ENCODE measurements at places on chromosomes 3 and 15. TPM values are rescaled to one million over a fixed set of nuclear protein-coding genes. Genes with fewer than 3 reads are reported as not detected.

DAZL gene
- not detected for total RNA-seq

SH2D7 gene
- not detected for total RNA-seq

ATG3 gene
- 90.4 TPM for total RNA-seq

SAMMSON gene
- not detected for total RNA-seq

CGGBP1 gene
- 104 TPM for total RNA-seq

SLC7A14 gene
- 6.1 TPM for total RNA-seq

SECISBP2L gene
- 45.7 TPM for total RNA-seq

RSL24D1 gene
- total RNA-seq, result 131 TPM

SLC25A20 gene
- 20.9 TPM for total RNA-seq

SPINK8 gene
- not detected for total RNA-seq

HHLA2 gene
- total RNA-seq, result not detected

ARPIN gene
- 23.0 TPM for total RNA-seq

SPPL2A gene
- 128 TPM for total RNA-seq

CD200R1 gene
- total RNA-seq, result not detected

CCNDBP1 gene
- 44.6 TPM for total RNA-seq

WDR73 gene
- total RNA-seq, result 38.0 TPM

BSN gene
- total RNA-seq, result 0.27 TPM

CTXND1 gene
- total RNA-seq, result not detected

UCN2 gene
- total RNA-seq, result 0.54 TPM

ZNF660 gene
- total RNA-seq, result 2.0 TPM

SLC28A2 gene
- total RNA-seq, result not detected

LRRN1 gene
- 1.7 TPM for total RNA-seq

CACNA2D2 gene
- not detected for total RNA-seq

FOXB1 gene
- not detected for total RNA-seq

DLL4 gene
- 0.09 TPM for total RNA-seq

PDE8A gene
- 20.6 TPM for total RNA-seq

CALML4 gene
- 2.7 TPM for total RNA-seq

SNTN gene
- total RNA-seq, result not detected

SLC22A14 gene
- total RNA-seq, result not detected

SUSD5 gene
- 2.9 TPM for total RNA-seq

RARRES1 gene
- 47.8 TPM for total RNA-seq

HTR3E gene
- total RNA-seq, result not detected

OIP5 gene
- total RNA-seq, result 0.25 TPM

KIAA1143 gene
- 33.1 TPM for total RNA-seq

GOLGA6A gene
- total RNA-seq, result not detected

MST1R gene
- total RNA-seq, result 1.3 TPM

PRSS50 gene
- total RNA-seq, result not detected

SH3GL3 gene
- total RNA-seq, result 2.1 TPM

Measured in fibroblast of the aortic adventitia (primary cell).